Stimulated activated CD4-positive, alpha-beta T cell treated with anti-CD3 and anti-CD28 coated beads, TNF-alpha, amount 100 ng/mL, for 24 hours (primary cell): ENCODE measurements at places on chromosomes 7 and 10.

DNA sequence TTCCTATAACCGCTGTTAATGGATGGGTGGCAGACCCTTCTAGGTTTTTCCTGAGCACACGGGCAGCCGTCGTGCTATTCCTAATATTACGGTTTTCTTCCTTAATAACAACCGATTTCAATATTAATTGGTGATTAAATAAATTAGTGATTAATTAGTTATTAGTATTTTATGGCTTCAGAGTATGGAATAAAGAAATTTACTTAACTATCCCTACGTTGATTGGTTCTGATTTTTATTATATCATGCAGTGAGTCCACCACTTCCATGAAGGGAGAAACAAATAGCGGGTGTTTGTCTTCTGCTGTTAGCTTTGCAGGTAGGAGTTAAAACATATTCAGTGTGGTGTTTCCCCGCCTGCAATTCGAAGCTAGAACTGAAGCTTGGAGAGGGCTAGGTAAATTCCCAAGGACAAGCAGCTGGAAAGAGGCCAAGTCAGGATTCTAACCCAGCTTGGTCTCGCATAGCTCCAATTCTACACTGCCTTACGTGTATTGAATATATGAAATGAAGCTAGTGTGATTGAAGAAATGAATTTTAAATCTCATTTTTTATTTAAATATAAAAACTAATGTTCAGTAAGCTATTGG lies 928 bp upstream of the CSTF2T start:
- DNase-seq: no peak

DNA sequence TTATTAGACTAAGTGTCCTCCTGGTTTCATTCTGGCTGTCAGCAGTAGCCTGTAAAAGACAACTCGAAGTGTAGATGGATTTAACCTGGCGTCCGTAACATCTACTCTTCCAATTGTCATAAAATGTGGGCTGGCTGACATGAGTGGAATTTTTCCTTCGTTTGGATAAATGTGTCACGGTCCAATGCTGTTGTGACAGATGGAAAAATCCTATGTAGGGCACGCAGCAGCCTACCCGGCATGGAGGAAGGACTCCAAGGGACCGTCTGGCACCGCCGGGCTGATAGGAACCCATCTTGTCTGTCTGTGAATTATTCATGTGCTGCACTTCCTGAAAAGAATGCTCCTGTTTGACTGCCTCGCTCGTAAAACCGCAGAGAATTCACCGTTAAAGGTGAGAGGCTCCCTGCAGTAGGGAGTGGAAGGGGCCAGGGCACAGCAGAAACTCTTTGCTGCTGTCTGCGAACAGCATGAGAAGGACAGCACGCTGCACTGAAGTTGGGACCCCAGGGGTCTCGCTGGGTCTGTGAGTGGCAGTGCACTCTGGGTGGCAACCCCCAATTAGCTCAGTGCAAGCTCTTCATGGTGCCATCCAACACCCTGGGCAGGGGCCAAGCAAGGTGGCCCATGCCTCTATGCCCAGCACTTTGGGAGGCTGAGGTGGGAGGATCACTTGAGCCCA lies 1.6 kb upstream of the ORAI2 start:
- DNase-seq: no peak

DNA sequence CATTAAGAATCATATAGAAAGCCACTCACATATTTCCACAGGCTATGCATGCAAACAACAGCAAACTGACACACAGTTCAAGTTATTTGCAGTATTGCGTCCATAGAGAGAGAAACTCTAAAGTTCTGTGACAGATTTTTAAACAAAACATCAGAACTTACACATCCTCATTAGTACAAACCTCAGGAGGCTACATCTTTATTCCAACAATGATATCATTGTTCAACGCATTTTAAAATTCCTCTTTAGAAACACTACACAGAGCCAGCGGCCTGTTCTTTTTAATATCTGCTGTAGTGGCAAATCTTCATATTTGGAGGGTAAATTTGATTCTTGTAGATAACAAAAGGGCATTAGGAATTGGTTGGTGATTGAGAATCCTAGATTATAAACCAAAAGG lies 55.9 kb upstream of the NFE2L3 start:
- no peak for DNase-seq

GRCh38 chr7:130154131-130154500 lies 51.1 kb downstream of the TMEM209 start:
- no peak for DNase-seq

DNA sequence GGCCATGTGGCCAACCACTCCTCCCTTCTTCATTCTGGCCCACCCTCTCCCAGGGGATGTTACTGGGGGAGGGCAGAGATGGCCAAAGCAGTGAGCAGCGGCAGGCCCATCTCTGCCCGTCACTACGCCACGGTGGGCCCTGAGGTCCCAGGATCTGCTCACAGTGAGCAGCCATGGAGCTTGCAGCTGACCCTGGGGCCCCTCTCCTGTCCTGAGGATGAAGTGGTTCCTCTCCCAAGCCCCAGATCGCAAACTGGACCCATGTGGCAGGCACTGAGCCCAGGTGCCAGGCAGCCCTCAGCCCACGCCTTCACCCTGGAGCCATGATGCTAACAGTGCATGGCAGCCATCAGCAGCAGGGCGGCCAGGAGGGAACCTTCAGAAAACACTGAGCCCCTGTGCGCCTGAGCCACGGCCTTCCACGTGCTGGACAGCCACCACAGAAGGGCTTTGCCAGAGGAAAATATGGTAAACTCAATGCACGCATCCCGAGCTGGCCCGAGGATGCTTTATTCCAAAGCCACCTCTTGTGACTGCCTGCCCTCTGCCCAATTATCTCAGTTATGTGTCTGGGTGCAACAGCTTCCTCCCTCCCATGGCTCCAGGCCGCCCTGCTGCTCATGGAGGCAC lies 485.7 kb downstream of the PTPRN2 start:
- DNase-seq: no peak

- no peak for DNase-seq
Measured at GRCh38 chr10:94240901-94241300, 121.8 kb downstream of the NOC3L start.

DNA sequence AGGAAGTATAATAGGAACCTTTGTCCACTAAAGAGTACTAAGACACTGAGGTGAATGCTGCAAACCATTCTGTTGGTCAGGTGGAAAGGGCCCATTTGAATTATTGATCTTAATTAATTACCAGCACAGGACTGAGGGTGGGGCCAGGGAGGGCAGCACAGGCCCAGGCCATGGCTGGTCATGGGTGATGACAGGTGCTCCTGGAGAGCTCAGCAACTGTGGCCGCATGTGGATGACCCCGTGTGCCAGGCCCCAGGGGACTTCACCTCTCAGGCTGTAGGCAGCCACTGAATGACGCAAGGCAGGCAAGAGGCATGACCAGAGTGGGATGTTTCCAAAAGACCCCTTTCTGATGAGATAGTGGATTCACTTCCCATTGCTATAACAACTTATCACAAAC lies 54.2 kb downstream of the HECW1 start:
- DNase-seq: no peak

DNA sequence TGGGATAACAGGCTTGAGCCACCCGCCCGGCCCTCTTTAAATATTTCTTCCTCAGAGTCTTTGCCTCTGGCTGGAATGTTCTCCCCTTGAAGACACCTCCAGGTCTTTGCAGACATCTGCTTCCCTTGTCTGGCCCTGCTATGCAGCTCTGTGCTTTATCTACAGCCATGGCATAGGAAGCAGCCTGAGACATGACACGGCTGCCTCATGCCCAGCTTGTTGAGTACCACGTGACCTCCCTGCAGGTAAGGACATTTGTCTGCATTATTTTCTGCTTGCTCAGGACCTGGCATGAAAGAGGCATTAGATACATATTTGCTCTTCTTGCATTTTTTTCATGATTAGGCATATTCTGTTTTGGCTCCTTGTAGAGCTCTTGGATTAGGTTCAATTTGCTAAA lies 113.8 kb upstream of the KLF6 start:
- no peak for DNase-seq

DNA sequence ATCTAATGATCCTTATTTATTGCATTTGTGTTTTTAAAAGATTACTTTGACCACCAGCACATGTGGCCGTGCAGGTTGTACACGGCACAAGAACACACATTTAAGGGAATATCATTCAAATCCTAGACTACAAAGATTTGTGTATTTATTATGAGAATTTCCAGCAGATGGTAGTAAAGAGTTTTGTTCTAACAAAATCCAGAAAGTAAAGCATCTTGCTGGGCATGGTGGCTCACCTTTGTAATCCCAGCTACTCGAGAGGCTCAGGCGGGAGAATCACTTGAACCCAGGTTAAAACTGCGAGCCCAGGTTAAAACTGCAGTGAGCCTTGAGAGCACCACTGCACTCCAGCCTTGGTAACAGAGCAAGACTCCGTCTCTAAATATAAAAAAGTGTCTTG lies 31.5 kb downstream of the MACROH2A2 start:
- no peak for DNase-seq

GRCh38 chr10:102310361-102311024 lies 65.2 kb downstream of the GBF1 start:
- no peak for DNase-seq
